HEK293T (cell line): ENCODE measurements at places on chromosomes 2 and 18.

DNA sequence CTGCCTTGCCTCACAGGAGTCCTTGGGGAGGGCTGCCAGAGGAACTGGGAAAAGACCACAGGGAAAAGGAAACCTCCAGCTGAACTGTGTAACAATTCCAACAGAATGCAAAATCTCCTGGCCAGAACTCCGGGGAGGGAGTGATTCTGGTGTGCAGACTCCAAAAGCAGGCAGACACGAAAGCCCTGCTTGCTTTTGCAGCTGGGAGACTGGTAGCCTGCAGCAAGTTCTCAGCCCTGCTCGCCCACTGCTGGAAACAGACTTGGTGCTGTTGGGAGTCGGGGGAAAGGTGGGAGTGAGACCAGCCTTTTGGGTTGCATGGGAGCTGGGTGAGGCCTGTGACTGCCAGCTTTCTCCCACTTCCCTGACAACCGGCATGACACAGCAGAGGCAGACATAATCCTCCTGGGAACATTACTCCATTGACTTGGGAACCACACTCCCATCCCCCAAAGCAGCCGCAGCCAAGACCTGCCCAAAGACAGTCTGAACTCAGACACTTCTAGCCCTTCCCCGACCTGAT is 26.0 kb upstream of the NMI start:
- DNase-seq: no peak

DNA sequence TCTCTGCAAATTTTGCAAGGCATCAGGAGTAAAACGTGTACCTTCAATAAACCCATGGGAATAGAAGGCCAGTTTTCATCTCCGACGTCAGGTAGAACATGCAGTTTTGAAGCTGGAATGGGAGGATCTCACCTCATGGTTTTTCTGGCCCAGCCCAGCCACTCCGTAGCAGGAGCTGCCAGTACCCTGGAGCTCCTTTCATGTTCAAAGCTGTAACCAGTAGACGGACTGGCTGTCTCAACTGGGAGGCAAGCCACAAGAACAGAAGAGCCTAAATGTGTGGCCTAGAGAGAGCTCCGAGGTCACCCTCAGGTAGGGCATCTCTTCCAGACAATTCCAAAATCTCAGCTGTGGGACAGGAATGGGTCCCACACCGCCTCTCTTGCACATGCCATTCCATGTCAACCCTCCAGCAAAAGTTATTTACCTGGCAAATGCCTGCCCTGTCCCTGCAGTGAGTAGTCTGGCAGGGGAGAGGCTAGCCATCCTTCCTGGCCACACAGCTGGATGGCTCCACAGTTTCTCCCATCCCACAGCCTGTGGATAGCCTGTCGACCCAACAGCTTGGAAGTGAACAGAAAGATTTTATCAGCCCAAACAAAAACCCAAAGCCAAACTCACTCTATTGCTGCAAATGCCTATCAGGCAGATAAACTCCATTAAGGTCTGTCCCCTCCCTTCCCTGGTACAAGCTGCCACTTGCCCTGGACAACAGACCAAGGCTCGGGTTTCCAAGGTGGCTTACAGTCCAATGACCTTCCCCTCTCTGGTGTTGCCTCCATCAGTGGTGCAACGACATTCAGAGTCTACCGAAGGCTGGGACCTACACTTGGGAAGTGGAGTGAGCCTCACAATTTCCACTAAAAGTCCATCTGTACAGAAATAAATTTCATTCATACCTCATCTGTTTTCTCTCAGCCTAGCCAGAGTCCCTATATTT is 27.8 kb downstream of the CRACDL start:
- no peak for DNase-seq

- no peak for DNase-seq
Observed at GRCh38 chr2:182862091-182862490, 4.3 kb downstream of the FRZB start.

GRCh38 chr2:159803235-159803962 is 5.4 kb upstream of the CD302 start:
- no peak for DNase-seq

DNA sequence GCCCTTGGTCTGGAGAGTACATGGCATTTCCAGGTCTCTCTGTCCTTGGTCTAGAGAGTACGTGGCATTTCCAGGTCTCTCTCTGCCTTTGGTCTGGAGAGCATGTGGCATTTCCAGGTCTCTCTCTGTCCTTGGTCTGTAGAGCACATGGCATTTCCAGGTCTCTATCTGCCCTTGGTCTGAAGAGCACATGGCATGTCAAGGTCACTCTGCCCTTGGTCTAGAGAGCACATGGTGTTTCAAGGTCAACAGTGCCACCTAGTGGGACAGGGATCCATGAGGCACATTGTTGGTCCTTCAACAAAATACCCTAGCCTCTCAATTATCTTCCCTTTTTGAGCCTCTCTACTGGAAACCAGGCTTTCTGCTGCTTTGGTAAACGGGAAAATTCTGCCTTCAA is 250.2 kb downstream of the OTX1 start:
- DNase-seq: no peak

DNA sequence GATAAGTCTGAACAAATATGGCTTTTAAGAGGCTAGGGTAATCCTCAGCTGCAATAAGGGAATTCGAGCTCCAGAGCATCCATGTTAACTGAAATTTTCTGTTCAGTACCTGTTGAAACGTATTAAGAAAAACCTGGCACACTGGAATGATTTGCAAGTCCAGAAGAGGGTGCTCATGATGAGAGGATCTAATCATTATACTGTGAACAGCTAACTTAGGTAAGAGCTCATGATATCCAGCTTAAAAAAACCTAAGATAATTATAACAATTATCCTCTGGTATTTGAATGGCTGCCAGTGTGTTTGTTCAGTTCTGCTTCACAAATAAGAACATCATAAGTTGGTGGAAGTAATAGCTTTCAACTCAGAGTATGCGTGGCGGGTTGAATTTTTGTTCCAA is 1118.3 kb upstream of the DDX18 start:
- DNase-seq: no peak

GRCh38 chr2:134008837-134009236 is 245.0 kb upstream of the MGAT5 start:
- DNase-seq: no peak

DNA sequence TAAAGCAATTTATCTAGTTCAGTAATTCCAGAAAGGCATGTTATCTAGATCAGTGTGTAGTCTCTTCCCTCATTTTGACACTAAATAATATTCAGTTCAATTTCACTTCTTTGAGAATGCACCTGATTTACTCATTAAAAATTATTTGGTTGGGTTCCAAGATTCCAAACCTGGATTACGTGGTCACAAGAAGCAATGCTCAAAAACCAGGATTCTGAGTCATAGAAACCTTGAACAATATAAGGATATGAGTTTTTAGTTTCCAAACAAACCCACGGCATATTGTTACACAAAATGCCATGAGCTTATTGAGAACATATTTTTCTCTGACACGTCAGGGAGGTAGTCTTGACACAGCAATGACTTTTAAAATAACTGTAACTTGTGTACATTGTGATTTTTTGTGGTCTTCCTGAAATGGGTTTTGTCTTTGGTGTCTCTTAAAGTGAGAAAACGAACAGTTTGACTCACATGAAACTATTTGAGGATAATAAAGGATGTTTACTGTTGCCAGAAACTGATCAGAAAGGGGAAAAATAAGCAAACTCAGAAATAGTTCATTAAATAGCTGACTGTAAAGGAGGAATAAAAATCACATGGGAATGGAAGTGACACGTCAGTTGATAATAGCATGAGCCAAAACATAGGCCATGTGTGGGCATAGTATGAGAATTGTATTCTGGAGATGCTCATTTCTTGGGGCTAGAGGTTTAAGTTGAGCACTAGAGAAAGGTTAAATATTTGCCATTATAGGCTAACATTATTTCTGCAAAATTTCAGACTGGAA is 617.7 kb upstream of the CDH2 start:
- no peak for DNase-seq

DNA sequence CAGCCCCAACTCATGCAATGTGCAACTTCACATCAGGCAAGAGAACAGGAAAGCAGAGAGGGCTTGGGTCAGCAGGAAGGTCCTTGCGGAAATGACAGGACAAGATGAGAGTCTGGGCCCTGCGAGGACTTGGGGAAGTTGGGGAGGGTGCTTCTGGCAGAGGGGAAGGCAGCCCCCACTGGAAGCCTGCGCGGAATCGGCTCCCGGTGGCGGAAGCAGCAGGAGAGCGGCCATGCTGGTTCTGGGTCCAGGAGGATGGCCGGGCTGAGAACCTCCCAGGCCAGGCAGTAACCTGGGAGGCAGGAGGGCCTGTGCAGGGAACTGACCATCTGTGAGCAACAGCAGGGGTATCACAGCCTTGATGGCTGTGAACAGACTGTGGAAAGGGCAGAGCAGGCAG is 112.9 kb downstream of the MBP start:
- no peak for DNase-seq

GRCh38 chr18:56575819-56576663 is 62.4 kb downstream of the TXNL1 start:
- DNase-seq: peak; percentile 17

DNA sequence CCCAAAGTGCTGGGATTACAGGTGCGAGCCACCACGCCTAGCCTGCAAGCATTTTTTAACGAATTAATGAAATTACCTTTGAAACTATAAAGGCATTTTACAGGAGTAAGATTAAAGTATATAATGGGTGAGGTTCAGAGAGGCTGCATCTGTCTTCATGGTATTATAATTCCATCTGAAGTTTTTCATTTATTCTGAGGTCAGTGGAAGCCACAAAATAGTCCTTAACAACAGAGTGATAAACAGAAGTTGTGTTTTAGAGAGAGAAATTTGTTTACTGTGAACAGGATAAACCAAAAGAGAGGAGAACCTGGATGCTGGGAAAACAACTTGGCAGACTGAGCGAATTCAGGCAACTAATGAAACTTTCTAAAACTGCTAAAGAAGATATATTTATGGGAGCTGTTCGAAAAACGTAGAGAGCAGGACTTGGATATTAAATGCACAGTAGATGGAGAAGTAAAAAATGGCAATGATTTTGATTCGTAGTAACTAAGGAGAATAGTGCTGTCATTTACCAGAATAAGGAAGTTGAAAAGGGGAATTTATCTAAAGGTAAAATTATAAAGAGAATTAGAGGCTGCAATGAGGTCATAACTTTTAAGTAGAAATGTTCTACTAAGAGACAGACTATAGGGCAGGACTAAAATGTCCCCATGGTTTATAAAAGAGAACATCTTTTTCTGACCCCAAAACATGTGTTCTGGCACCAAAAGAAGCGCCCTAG is 37.9 kb upstream of the ITGA4 start:
- DNase-seq: no peak

DNA sequence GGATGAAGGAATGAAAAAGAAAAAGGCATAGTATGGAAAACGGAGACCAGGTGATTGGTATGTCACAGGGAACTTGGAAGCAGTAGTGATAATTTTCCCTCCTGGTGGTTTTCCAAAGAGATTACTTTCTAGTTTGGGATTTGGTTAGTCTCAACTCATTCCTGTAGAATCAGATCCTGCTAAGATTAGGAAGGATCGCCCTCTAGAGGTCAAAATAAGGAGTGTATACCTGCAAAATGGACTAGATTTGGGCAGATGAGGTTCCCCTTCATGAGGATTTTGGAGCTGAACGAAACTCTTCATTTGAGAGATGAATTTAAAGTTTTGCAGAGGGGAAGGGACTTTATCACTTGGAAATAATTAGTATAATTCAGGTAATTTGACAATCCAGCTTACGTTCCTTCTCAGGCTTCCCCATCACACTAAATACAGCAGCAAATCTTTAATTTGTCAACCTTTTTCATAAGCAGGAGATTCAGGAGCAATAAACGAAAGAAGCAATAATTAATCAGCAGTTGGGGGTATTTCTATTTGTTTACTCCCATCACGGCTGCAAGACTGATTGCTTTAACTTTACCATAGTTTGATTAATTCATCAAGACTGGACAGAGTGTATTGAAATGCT is 65.2 kb downstream of the CCDC195 start:
- peak; percentile 55 for DNase-seq

DNA sequence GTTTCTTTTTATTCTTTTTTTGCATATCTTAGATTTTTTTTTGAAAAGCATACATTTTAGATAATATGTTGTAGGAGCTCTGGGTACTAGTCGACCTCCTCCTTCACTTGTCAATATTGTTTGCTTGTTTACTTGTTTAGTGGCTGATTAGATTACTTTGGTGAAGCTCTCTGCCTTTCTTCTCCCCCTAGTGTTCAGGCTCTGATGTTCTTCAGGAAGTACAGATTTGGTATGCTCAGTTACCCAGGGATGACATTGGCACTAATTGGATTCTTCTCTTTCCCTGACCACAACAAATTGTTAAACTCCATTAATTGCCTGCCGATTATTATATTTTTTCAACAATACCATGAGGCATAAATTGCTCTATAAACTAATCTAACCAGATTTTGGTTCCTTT is 491.2 kb downstream of the SUCLG1 start:
- DNase-seq: no peak

GRCh38 chr2:241627675-241628074 is 9.3 kb downstream of the THAP4 start:
- DNase-seq: no peak

DNA sequence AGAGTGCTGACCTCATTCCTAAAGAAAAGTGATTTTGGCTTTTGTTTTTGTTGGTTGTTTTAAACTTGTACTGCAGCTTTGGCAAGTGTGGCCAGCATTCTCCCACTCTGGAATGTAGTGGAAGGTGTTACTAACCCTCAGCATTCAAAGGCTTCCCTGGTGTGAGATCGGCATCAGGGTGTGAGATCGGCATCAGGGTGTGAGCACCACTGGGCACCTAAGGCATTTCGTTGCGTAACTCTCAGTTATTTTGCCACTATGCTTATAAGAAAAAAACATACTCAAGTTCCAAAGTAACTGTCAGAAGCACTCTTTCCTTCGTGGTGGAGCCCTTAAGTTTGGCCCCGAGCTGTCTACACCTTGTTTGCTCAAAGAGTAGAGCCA is 1.7 kb downstream of the CYBRD1 start:
- DNase-seq: no peak
